ENCODE measurements at places on chromosomes 16 and 17.

DNA sequence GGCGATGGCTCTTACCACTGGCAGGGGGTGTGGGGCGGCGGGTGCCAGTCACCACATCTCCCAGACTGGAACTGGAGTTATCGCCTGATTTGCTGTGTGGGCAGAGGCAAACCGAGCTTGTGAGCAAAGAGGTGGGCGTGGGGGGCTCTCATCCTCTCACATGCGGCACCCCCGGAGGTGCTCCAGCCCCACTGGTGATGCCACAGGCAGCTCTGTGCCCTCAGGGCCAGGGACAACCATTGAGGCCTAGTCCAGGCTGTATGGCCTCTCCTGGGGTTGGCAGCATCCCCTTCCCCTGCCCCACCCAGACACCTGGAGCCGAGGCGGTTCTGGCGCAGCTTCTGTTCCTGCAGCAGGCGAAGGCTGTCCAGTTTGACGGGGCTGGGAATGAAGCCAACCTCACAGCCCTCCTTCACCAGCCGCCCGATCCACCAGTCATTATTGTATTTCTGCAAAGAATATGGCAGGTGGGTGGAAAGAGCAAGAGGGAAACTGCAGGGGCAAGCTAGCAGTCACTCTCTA lies 10.9 kb downstream of the CACNB1 start:
- no peak for DNase-seq

DNA sequence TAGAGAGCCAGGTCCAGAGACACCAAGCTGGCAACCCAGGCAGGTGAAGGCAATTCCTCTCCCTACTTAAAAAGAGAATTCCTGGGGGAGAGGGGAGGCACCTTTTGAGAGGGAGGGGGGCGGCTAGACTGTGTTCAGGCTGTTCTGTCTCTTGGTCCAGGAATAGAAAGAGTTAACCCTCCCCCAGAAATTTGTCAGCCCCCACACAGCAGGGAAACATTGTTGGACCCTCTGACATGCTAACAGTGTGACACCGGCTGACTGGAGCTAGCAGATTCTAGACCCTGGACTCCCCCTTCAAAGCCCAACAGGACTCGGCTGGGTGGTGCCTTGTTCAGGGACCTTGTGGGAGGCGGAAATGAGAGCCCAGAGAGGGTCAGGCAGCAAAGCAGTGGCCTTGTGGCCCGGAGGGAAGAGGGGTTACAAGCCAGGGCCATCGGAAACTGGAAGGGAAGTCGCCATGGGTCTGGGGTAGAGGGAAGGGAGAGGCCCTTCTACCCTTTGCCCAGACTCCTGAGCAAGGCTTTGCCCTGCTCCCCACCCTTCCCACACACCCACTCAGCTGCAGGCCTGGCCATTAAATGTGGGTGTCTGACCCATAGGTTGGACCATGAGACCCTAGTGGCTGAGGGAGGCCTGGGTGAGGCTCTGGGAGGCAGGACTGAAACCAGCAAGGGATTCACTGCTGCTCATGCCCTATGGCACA lies 44.6 kb downstream of the RAI1 start:
- DNase-seq = no peak

DNA sequence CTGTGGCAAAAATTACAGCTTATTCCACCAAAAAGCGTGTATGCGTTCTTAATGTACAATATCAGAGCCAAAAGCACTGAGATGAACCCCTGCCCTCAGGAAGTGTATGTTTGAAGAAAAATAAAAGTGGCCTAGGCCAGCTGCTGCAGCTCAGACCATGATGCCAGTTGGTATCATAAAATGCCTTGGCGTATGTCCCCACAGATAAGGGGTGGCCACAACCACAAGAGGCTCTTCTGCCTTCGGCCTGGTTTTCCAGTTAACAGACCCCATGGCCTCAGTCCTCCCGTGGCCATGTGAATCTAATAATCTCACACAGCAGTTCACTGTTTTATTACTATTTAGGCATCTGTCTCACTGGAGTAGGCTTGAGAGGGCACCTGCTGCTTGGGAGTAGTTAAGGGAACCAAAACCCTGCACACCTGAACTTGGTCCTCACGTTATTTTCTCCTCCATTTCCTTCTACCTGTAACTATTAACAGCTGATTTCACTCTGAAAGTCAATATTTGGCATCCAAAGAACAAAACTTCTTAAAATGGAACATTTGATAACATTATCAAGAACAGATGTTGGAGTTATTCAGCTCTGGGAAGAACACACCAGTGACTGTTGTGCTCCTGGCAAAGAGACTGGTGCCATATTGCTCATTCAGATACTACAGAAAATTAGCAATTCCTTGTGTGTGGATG lies 34.8 kb upstream of the ERN1 start:
- DNase-seq = no peak

DNA sequence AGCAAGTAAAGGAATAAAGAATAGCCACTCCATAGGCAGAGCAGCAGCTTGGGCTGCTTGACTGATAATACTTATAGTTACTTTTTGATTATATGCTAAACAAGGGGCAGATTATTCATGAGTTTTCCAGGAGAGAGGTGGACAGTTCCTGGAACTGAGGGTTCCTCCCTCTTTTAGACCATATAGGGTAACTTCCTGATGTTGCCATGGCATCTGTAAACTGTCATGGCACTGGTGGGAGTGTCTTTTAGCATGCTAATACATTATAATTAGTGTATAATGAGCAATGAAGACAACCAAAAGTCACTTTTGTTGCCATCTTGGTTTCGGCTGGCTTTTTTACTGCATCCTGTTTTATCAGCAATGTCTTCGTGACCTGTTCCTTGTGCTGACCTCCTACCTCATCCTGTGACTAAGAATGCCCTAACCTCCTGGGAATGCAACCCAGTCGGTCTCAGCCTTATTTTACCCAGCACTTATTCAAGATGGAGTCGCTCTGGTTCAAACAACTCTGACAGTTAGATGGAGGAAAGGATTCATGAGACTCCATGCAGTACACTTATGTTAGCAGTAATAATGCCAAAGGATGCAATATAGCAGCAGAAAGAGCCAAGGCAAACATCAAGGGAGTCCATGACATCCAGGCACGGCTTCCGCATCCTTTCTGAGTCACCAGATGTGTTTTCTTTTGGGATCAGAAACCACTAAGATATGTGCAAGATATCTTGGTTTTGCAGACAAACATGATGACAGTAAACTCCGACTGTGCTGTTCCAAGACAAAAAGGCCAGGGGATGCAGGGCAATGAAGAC lies 55.8 kb upstream of the B4GALNT2 start:
- DNase-seq = peak; percentile 61

DNA sequence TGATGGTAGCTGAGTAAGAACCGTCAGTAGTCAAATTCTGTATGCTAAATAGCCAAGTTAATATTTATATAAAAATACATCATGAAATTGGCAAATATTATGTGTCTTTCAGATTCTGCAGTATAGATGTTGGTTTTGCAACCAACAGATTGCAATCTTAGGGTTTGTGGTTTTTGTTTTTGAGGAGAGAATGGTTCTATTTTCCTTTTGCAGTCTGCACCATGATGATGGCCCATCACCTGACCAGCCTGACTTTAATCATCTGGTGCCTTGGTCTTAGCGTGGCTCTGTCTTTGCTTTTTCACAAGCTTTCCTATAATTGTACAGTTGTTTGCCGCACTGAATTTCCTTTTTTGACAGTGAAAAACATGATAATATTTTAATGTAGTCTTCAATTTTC lies 50.7 kb downstream of the NUP93 start:
- no peak for DNase-seq

DNA sequence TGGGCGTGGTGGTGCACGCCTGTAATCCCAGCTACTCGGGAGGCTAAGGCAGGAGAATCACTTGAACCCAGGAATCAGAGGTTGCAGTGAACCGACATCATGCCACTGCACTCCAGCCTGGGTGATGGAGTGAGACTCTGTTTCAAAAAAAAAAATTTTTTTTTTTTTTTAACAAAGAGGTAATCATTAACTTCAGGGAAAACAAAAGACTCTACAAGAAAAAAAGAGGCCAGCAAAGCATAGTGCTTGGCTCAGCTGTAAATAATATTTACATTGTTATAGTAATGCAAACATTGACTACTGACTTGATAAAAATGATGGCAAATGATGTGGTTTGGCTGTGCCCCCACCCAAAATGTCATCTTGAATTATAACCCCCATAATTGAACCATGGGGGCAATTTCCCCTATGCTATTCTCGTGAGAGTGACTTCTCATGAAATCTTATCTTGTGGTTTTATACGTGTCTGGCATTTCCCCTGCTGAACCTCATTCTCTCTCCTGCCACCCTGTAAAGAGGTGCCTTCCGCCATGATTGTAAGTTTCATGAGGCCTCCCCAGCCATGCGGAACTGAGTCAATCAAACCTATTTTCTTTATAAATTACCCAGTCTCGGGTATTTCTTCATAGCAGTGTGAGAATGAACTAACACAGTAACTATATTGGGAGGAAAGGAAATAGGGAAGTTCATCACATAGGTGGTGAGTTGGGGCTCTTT lies 12.7 kb upstream of the SSTR2 start:
- DNase-seq = no peak

DNA sequence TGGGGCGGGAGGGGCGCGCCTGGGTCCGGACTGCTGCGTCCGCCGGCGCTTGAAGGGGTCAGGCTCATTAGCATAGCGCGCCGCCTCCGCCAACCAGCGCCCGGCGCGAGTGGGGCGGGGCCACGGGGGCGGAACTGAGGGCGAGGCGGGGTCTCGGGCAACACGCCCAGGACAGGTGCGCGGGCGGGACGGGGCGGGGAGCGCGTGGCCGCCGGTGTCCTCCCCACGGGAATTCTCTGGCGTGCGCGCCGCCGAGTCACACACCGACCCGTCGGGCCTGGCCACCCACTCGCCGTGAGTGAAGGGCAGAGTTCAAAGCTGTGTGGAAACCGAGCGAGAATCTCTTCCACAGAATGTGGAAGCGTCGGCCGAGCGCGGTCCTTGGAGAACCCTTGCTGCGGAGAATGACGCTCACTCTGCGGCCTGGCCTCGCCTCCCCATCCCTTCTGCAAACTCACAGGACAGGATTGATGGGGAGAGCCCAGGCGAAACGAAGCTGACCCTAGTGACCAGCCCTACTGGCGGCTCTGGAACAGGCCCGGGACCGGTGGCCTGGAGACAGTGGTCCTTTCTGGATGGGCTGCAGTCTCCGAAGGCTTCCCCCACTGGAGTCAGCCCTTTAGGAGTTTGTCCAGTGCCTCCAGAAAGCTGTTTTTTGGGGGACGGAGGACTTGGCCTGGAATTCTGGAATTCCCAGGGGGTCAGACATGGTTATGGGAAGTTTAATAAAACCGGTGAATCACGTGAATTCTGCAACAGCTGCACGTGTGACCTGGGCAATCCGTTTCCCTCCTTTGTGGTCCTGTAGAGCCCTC lies at the start of gene SNAI3:
TSS of gene SNAI3 (minus strand) at position 69 of the 815 bp plus-strand sequence. CDS start 101 bp downstream, outside the sequence.
- DNase-seq = peak; percentile 93

DNA sequence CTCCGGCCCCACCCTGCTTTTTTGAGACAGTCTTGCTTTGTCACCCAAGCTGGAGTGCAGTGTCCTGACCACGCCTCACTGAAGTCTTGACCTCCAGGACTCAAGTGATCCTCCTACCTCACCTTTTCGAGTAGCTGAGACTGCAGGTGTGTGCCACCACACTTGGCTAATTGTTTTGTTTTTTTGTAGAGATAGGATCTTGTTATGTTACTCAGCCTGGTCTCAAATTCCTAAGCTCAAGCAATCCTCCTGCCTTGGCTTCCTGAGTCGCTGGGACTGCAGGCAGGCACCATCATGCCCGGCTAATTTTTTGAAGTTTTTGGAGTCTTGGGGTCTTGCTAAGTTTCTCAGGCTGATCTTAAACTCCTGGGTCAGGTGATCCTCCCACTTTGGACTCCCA lies 206.7 kb downstream of the SHISA9 start:
- no peak for DNase-seq

- DNase-seq = no peak
Observed at GRCh38 chr16:1990351-1991134, 773 bp downstream of the SYNGR3 start.

GRCh38 chr16:12170103-12171040 lies 193.8 kb downstream of the SNX29 start:
- DNase-seq = no peak

GRCh38 chr17:81833921-81834830 lies 674 bp downstream of the PPP1R27 start:
- DNase-seq = no peak

DNA sequence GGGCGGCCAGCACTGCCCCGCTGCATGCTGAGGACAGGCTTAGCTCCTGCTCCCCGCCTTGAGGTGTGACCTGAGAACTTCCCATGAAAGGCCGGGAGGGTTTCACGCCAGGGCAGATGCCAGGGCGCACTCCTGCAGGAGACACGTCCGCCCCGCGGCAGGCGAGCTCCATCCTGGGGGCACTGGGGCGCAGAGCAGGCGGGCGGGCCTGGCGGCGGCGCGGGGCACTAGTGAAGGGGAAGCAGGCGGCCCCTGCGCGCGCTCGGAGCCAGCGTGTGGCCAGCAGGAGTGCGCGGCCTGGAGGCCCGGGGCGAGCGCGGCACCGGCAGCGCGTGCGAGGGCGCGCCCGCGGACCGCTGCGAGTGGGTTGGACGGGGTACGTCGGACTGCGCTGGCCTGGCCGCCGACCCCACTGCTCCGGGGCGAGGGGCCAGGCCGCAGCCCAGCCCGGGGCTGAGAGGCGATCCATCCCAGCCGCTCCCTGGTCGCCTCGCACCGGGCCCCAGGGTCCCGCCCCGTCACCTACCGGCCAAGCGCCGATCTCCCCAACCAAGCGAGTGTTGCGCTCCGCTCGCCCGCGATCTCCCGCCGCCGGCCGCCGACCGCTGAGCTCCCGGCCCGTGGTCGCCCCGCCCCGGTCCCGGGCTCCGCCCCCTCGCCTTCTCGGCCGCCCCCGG lies at the start of gene MAP3K14:
TSS of gene MAP3K14 (minus strand) at position 587 of the 677 bp plus-strand sequence. CDS start 26,275 bp downstream, outside the sequence.
- no peak for DNase-seq

- no peak for DNase-seq
Observed at GRCh38 chr17:34228781-34229180, 26.3 kb upstream of the CCL2 start.

- DNase-seq = no peak
Observed at GRCh38 chr16:86214326-86215232, 295.7 kb upstream of the FOXF1 start.

- no peak for DNase-seq
Observed at GRCh38 chr17:16820161-16820877, 130.3 kb downstream of the CCDC144A start.

GRCh38 chr17:48231995-48232959 lies 124.7 kb downstream of the SNX11 start:
- no peak for DNase-seq

GRCh38 chr16:15736529-15736928 lies 86.5 kb downstream of the NDE1 start:
- DNase-seq = no peak

- no peak for DNase-seq
Observed at GRCh38 chr16:71846431-71846830, 655 bp downstream of the ATXN1L start.

All from H54 (cell line).